ENCODE measurements at places on chromosomes 3 and 15.

DNA sequence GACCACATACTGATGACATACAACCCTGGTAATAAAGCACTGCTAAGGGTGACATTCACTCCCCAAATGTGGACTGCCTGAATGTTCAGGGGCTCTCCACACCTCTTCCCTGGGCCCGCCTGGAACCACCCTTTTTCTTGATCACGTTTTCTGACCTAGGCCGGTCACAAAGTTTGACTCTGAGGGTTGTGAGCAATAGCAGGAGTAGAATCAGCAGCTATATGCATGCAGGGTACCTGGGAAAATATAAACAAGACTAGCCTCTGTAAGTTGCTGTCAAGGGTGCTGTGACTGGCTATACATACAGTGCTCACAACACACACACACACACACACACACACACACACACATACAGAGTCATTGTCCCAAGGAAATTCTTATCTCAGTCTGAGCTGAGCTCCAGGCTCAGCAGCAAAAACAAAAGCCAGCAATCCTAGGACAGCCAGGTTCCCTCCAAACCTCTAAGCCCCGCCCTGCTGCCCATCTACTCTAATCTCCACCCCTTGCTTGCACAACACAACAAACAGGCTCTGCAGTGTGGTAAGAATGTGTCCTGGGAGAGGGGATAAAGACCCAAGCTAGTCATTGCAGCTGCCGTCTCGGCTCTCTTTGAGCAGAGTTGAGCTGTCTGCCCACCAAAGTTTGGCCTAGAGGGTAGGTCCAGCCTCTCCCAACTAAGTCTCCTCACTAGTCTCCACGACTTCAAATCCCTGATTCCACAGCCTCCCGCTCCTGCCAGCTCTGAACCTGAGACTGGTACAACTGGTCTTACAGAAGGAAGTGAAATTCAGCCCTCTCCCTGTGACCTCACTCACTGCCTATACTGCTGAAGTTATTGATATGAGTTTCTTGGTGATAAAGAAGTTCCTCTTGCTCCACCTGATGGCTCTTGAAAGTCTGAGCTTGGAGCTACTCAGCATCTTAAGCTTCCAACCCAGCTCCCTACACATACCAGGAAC lies 2.2 kb downstream of the BMF start:
- peak; percentile 69 for DNase-seq

DNA sequence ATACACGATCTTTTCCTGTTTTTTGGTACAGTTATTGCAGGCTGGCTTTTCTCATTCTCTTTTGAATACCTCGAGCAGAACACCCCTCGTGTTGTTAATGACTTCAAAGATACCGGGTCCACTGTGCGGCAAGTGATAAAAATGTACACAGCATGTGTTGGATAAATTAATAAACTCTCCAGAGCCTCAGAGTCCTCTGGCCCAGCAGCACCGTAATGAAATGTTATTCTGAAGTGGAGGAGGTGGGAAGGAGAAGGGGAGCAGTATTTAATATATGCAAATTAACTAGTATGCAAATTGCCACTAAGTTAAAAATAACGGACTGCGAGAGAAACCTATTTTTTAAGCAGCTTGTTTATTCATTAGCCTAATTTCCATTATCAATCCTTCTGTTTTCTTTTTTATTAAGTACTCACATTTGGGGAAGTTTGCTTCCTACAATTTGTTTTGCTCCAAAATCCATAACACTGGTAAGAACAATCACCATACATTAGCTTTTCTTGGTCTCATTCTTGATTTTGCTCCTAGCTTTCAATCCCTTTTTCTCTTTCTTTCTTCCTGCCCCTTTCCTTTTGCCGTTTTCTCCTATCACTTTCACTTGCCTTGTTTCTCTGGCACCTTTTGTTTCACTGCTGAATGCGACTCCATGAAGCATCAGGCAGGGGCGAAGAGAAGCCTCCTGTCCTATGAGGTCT lies 462.3 kb upstream of the PPP2R3A start:
- DNase-seq = no peak

GRCh38 chr3:194161131-194162045 lies 25.4 kb downstream of the HES1 start:
- DNase-seq = no peak

GRCh38 chr3:159771865-159772611 lies 216.6 kb upstream of the IL12A start:
- DNase-seq = no peak

DNA sequence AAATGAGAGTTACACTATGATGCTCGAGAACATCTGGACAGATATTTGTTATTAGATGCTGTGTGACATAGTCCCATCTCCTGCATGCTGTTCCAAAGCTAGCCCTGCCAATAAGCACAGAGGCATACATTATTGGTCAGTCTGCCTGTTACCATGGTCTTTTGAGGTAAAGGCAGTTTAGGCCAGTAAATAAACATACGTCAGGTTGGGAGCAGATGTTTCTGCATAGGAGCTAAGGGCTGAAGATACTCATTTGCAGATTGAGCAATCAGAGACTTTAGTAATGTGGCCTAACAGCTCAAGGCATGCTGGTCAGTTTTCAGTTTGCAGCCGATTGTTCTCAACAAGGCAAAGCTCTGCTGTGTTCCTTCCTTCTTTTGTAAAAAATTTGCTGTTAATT lies 192.9 kb downstream of the ADAMTSL3 start:
- DNase-seq = no peak

DNA sequence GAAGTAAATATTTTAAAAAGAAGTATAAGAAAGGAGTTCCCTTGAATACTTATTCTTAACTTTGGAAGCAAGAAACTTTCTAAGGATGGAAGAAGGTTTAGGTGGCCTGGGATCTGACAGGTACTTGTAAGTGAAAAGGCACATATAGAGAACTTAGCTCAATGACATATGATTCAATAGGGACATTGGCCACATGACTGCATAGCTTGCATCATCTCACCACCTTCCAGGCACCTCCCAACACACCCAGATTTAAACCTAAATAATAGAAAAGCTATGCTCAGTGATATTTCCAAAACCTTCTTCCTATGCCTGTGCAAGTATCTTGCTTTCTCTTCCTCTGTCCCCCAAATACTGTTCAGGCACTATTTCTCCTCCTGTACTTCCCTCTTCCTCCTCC lies 4.7 kb upstream of the P2RY1 start:
- no peak for DNase-seq

GRCh38 chr15:41621200-41622193 lies 38.7 kb upstream of the MGA start:
- DNase-seq = peak; percentile 84

- no peak for DNase-seq
Observed at GRCh38 chr3:133488785-133489367, 84.6 kb upstream of the CDV3 start.

GRCh38 chr3:59235634-59236012 lies 185.8 kb upstream of the CFAP20DC start:
- peak; percentile 41 for DNase-seq

GRCh38 chr15:90647326-90647725 lies 69.8 kb upstream of the BLM start:
- no peak for DNase-seq

GRCh38 chr15:74174958-74175253 lies 1.4 kb downstream of the ISLR start:
- DNase-seq = no peak

Measured in GM10248 (cell line).